Effector CD4-positive, alpha-beta T cell (primary cell): ENCODE measurements at places on chromosomes 5 and 9.
A peak's percentile ranks its signal among the peaks of the same experiment; 100 is the strongest.

DNA sequence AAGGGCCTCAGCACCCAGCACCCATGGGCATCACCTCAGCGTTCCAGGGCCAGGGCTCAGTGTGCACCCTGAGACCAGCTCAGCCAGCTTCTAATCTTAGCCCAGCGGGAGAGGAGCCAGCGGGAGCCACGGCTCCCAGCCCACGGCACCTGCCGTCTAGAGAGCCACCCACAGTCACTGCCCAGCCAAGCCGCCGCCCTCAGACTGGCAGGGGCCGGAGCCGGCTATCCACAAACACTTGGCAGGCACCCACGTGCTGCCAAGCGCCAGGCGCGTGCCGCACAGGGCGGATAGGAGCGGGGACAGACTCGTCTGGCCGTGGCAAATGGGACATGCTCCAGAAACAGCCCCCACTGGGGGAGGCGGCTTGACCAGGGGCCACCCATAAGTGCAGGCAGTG is 18.6 kb downstream of the BRD3 start:
- DNase-seq = no peak

DNA sequence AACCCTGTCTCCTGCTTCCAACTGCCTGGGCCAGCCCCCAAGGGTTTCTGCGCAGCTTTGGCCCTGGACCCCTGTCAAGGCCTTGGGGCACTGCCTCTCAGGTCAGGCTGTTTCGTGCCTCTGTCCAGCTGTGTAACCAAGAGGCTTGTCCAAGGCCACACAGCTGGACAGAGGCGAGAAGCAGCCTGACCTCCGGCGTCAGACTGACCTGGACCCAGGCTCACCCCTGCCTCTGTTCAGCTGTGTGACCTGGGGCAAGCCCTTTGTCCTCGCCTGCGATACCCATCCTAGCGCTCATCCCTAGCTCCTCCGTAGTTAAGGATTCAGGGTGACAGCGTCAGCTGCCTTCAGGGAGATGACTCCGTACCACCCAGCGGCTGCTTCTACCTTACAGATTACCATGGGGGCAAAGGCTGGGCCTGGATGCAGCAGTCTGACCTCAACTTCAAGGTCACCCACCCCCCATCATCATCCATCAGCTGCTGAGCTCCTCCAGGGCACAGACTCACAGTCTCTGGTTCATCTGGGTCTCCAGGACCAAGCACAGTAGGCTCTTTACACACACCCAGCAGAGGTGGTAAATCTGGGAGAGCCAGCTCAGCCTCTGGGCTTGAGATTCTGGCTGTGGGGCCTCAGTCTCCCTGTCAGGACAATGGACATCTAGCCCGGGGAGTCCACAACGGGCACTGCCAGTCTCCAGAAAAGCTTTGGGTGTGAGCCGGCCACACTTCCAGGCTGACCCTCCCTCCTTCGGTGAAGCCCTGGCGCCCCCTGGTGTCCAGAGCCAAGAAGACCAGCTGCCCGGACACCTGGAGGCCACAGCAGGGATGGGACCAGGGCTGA is 7.9 kb downstream of the AK1 start:
- DNase-seq = peak; percentile 71

DNA sequence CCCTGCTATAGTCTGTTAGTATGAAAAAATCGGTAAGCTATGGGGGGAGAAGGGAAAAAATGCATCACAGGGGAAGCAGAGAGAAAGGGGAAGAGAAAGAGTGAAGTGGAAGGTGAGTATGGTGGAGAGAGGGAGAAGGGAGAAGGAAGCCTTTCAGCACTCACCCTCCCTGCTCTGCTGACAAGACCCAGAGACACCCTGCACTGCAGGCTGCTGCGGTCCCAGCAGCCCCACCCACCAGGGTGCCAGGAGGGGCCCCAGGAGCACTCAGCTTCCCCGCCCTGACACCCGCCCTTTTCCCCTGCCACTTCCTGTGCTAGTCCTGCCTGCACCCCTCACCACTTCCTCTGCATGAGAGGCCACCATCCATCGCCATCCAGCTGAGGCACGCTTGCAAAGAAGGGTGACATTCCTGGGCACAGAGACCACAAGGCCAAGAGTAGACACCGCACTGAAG is 12.7 kb downstream of the STK10 start:
- DNase-seq = peak; percentile 86

DNA sequence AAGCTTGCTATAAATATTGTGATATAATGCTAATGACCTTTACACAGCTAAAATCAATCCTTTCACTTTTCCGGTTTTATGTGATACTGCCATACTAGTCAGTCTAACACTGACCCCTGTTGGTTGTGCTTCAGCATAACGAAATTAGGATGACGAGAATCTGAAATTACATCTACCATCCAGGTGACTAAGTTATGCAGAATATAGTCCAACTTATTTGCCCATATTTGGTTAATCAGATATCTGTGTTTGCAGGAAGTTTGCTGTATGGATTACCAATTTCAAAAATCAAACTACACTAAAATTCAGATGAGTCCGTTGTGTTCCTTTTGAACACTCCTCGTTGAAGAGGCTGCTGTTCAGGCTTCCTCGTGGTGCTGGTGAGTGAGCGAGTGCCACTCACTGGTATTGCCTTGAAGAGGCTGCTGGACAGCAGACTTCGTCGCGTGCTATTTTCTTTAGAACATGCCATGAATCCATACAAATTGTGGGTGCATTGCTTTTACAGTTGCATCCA is 32.5 kb downstream of the TENT4A start:
- DNase-seq = peak; percentile 21

DNA sequence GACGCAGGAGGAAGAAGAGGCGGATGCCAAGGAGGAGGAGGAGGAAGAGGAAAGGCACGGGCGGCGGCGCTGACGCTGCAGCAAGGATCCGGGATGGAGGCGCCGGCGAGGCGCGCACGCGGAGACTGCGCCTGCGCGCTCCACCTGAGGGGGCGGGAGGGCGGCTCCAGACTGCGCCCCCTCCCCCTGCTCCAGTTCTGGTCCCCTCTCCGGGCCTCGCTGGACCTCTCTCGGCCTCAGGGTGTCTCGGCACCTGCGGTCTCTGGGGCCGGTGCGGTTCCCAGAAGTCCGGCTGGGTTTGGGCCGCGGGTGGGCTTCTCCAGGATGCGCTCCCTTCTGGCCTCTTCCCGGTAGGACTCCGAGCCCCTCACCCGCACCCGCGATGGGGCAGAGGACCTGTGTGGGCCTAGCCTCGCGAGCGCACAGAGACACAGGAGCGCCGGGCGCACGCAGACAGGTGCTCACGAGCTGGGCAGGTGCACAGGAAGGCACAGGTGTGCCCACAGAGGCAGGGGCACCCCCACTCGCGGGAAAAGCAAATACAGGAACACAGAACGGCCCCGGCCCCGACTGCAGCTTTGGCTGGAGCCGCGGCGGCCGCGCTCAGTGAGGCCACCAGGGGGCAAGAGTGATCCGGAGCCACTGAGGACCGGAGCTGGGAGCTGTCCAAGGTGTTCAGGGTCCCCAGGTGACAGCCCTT is at the start of gene NPDC1:
Gene NPDC1, minus strand, starts transcription at position 90 of the 700 bp plus-strand sequence. CDS start 188 bp downstream, outside the sequence.
- peak; percentile 74 for DNase-seq

DNA sequence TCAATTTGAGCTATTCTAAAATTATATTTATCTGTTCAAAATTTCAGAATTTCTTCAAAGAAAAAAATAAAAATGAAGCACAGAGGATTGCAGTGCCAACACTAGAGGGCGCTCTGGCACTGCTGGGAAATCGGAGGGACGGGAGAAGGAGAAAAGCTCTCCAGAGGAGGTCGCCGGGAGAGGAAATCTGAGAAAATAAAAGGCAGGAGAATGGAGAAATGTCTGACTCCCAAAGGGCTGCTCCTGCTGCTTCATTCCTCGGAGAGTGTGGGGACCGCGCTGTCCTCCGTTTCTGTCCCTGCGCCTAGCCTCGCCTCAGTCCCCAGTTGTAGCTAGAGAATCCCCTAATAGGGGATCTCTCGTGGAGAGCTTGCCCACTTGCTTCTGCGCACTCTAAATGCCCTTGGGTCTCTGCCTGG is 40.0 kb upstream of the ARSB start:
- peak; percentile 26 for DNase-seq

- peak; percentile 14 for DNase-seq
These were observed 12.1 kb downstream of the GALNT10 start for GRCh38 chr5:154202379-154203260.

DNA sequence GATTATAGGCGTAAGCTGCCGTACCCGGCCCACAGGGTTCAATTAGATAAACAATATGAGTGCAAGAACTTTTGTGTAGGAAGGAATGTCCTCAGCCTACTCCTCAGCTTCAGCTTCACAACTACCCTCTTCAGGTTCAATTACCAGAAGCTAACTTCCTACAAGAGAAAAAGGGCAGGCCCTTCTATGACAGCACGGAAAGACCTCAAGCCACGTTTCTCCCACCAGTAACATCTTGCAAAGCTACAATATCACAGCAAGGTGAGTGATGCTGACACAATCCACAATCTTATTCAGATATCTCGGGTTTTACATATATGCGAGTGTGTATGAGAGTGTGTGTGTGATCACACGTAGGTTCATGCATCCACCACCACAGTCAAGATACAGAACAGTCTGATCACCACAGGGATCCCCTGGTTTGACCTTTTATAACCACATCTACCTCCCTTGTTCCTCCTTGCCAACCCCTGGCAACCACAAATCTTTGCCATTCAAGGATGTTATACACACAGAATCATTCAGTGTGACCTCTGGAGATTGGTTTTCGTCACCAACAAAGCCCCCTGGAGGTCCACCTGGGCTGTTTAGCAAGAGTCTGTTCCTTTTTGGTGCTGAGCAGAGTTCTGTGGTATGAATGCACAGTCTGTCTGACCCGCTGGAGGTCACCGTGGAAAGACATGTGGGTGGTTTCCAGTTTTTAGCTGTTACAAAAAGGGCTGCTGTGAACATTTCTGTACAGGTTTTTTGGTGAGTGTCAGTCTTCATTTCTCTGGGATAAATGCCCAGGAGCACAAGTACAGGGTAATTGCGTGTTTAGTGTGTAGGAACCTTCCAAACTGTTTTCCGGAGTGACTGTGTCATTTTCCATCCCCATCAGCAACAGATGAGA is 38.2 kb downstream of the IPPK start:
- DNase-seq = no peak

- DNase-seq = no peak
These were observed 136.9 kb upstream of the ANKH start for GRCh38 chr5:15008476-15008875.

- DNase-seq = no peak
These were observed 19.0 kb downstream of the SPDL1 start for GRCh38 chr5:169602535-169602934.

GRCh38 chr5:130102375-130102774 is 198.1 kb downstream of the CHSY3 start:
- DNase-seq = no peak

DNA sequence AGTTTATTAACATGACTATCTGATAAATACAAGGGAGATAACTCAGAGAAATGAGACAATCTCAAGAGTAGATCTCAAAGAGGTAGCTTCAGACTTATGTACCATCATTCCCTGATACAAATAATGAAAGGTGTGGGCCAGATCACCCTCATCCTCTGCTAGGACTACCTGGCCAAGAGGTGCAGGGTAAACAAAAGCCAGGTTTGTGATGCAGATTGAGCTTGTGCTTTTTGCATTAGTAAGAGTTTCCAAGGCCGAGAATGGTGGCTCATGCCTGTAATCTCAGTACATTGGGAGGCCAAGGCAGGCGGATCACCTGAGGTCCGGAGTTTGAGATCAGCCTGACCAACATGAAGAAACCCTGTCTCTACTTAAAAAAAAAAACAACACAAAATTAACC is 8.9 kb upstream of the SPIN1 start:
- no peak for DNase-seq

DNA sequence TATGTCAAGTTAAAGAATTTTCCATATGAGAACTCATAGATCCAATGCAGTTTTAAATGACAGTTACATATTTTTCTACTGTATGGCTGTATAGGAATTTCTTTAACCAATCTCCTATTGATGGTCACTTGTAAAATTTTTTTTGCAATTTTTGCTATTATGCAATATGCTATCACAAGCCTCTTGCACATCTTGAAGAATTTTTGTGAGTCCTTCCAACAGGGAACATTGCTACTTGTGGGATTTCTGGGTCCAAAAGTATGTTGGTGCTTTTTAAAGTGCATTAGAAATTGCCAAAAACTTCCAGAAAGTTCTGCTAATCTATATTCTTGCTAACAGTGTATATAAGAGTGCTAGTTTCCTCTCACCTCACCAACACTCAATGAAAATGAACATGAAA is 65.1 kb downstream of the NPR3 start:
- DNase-seq = no peak

DNA sequence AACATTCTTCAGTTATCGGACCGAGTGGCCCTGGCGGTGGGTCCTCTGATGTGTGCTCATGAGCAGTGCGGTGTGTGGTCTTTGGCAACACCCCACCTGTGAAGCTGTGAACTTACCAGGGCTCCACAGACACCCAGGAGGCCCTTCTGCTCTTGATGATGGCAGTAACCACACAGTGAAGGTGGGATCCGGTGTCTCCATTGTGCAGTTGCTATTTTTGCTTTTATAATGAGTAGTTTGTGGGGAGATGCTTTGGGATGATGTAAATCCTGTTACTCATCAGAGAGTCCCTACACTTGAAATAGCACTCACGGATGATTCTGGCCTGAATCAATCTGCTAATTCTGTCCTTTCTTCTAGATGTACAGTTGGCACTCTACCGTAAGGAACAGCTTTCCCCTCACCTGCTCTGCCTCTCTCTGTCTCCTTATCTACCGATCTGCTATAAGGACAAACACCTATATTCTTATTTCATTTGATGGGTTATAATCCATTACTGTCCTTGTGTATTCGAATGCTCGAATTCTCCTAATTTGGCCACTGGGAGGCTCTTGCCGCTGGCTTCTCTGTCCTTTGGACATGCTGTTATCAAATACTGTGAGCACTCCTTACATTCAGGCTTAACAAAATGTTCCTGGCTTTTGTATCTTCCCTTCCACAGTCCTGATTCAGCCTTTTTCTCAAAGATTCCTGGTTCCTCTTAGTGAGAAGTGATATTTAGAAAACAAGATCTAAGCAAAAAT is 20.2 kb downstream of the ATPSCKMT start:
- no peak for DNase-seq

DNA sequence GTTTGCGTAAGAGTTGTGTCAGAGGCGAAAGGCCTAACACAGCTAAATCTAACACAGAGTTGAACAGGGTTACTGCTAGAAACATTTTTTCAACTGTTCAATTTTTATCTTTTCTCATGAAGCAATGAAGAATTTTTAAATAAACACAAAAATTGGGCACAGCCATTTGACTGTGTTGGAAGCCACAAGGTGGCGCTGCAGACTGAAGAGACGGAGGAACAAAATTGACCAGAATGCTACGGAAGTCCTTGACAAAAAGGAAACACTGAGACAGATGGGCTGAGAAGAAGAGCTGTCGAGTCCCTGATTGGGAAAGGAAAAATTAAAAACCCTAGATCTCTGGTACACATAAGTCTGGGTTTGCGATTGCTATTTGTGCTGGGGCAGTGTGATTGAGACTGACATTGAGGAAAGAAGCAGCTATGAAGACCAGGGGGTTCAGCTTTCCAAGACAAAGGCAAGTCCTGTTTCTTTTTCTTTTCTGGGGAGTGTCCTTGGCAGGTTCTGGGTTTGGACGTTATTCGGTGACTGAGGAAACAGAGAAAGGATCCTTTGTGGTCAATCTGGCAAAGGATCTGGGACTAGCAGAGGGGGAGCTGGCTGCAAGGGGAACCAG is at the start of gene PCDHB9:
Gene PCDHB9, plus strand, starts transcription at position 265 of the 616 bp plus-strand sequence. Its CDS starts 158 bp downstream, at position 423.
- DNase-seq = no peak
